ENCODE measurements at places on chromosomes 11 and 22.

GRCh38 chr11:61963282-61964057, 4.0 kb downstream of the FTH1 start:
- no peak for DNase-seq

- DNase-seq = no peak
Observed at GRCh38 chr11:764322-765024, 12.8 kb downstream of the GATD1 start.

DNA sequence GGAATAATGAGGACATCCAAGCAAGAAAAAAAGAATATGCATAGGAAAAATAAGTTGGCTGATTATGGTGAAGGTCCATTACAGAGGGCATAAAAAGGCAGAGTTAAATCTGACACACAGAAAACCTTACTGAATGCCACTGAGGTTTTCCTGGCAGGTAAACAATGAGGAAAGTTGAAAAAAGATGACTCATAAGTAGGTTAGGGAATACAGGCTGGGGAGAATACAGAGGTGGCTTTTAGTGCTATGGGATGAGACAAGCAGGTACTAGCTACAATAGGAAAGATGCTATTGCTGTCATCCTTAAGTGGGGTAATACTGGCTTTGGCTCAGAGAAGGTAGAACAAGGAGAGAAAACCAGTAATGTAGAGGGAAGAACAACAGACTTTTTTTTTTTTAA, 44.7 kb downstream of the CSTF3 start:
- no peak for DNase-seq

DNA sequence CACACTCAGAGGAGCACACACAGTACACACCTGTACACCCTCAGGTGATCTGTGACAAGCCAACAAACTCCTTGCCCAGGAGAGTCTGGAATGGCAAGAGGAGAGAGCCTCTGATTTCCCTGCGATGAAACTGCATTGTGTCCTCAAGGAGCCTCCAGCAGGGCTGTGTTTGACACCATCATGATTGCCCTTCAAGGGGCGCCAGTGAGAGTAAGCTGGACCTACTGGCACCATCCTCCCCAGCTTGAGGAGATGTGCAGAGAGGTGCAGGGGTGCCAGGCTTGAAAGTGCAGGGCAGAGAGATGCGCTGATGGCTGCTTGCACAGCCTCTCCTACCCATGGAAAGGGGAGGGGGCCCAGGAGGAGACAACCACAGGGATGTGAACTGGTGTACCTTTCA, 188.8 kb upstream of the CADM1 start:
- DNase-seq = no peak

GRCh38 chr11:65524741-65525545, at the start of gene SCYL1:
Gene SCYL1 (plus strand): TSS chr11:65525083. CDS start chr11:65525154, 71 bp downstream.
- DNase-seq = no peak

- DNase-seq = no peak
Observed at GRCh38 chr22:30357236-30357570, 396 bp downstream of the CCDC157 start.

GRCh38 chr11:131612533-131612932, 242.1 kb downstream of the NTM start:
- DNase-seq = no peak

DNA sequence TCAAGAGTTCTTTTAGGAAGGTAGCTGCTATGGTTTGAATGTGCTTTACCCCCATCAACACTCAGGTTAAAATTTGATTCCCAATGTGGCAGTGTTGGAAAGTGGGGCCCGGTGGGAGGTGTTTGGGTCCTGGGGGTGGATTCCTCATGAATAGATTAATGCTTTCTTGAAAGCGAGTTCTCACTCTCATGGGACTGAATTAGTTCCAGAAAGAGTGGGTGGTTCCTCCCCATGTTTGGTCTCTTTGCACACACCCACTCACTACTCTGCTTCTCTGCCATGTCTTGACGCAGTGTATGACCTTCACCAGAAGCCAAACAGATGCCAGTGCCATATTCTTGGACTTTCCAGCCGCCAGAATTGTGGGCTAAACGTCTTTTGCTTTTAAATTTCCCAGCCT, 394.4 kb downstream of the OPCML start:
- no peak for DNase-seq

GRCh38 chr22:27259433-27259832, 542.1 kb downstream of the MN1 start:
- no peak for DNase-seq

DNA sequence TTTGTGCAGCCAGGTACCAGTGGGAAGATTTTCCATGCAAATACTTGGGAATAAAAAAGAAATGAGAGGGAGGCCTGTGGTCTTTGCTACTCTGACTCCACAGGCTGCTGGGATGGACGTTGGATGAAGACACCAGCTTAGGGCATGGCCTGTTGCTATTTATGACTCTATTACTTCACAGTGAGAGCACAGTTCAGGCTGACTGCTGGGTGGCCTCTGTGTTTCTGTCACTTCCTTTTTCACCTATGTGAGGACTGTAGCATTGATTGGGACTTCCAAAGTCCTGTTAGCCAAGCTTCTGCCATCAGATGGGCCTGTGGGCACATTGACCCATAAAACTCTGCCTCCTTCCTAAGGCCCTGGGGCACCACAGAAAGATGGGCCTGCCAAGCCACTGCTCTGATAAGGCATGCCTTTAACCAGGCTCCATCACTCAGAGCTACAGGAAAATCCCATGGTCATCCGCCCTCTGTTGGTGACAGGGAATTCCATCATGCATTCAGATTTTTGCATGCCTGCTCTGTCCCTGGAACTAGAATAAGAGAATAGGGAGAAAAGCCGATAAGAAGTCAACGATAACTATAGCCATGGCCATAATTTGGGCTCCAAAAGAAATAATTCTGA, 64.6 kb downstream of the KCNJ1 start:
- DNase-seq = no peak

DNA sequence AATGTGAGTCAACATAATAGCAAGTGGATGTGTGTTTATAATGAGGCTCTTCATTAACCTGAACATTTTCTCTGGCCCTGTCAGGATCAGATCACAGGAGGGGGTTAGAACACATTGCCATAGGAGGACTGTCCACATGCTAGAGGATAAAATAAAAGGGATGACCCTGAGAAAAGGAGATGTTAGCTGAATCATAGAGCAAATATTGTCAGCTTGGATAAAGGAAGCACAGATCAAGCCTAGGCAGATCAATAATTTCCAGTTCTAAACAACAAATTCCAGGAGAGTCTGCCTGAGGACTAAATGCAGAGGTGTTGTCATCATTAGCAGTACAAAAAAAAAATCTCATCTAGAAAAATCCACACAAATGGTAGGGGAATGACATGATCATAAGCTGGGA, 337.9 kb downstream of the LRRC4C start:
- DNase-seq = no peak

DNA sequence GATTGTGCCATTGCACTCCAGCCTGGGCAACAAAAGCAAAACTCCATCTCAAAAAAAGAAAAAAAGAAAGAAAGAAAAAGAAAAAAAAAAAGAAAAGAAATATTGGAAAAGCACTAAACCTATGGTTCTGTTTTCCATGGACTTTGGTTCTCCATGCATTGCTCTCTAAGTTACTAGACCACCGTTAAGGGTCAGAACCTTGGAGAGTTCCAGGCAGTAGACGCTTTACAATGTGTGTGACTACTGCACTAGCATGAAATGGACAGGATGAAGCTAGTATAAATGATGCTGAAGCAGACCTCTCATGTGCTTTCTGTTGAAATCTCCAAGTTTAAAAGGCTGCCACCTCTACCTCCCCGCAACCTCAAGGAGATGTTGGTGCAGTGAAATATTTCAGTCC, 63.5 kb downstream of the SIK2 start:
- DNase-seq = no peak

- DNase-seq = no peak
Observed at GRCh38 chr11:70702040-70702648, 303.8 kb downstream of the CTTN start.

- DNase-seq = no peak
Observed at GRCh38 chr11:80412604-80413003, 971.8 kb upstream of the TENM4 start.

DNA sequence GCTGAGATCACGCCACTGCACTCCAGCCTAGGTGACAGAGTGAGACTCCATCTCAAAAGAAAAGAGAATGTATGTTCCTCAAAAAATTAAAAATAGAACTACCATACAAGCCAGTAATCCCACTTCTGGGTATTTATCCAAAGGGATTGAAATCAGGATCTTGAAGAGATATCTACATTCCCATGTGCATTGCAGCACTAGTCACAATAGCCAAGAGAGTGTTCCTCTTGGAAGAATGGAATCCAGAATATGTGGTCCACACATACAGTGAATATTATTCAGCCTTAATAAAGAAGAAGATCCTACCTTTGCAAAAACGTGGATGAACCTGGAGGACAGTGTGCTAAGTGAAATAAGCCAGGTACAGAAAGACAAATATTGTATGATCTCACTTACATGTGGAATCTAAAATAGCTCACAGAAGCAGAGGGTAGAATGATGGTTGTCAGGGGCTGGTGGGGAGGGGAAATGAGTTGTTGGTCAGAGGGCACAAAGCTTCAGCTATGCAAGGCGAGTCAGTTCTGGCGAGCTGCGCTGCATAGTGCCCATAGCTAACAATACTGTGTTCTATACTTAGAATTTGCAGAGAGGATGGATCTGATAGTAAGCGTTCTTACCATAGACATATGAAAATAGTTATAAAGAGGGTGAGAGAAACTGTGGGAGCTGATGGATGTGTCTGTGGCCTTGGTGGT, 32.1 kb downstream of the GRIK4 start:
- no peak for DNase-seq

- DNase-seq = no peak
Observed at GRCh38 chr22:38222797-38223119, 21.0 kb downstream of the MAFF start.

DNA sequence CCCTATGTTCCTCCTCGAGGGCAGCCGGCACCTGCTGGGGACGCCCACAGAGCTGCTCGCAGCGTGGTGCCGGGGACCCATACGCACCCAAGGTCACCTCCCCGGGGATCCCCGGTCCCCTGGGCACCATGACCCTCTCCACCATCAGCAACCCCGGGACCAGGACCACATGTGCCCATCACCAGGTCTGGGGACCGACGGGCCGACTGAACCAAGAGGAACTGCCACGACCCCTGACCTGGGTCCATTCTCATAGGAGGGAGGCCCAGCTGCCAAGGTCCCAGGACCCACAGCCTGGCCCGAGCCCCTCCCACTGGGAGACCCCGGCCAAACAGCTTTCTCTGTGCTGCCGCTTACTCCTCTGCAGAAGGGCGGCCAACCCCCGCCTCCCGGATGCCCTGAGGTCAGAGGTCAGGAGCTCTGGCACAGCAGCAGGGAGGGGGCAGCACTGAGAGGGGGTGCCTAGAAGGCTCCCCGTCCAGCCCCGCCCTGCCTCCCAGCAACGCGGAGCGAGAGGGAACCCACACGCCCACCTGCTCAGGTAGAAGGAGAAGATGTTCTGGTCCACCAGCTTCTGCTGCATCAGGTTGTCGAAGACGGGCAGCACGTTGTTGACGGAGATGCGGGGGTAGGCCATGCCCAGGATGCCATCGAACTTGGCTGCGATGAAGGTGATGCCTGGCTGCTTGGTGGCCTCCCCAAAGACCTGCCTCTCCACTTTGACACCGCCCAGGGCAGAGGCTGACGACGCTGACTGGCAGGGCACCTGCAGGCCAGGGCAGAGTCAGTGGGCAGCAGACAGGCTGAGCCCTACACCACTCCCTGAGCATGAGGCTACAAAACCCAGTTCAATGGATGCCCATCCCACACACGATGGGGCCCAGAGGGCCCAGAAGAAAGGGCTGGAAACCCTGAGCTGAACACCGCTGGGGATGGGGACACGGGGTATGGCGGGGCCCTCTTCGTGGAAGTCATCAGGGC, 6.6 kb downstream of the CTSD start:
- no peak for DNase-seq

GRCh38 chr22:47693606-47694005, 931.2 kb downstream of the TBC1D22A start:
- DNase-seq = no peak

DNA sequence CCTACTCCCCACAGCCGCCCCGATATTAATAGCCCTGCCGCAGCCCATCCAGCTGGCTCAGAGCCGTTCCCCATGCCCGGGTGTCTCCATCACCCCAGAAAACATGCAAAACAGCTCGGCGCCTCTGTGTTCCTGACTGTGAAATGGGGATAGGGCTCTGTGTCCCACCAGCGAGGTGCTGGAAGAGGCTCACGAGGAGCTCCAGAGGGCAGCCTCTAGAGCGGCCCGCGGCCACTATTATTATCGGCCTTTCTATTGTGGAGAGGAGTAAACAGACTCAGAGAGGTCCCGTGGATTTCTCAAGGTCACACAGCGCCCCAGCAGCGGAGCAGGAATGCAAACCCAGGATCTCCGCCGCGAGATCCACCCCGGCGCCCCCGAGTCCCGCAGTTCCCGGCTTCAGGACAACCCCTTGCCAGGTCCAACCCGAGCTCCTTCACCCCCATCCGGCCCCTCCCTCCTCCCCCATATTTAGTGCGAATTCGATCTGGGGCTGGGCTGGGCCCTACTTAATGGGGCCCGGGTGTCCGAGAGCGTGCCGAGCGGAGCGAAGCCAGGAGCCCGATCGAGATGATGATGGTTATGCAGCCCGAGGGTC, at the start of gene ACTN3:
ACTN3 (plus strand) TSS at position 536 of the 598 bp plus-strand sequence; CDS start at position 571, 35 bp downstream.
- no peak for DNase-seq

GRCh38 chr11:3827434-3828186, 13.1 kb downstream of the RHOG start:
- DNase-seq = no peak

GRCh38 chr11:19519912-19520641, 192.6 kb upstream of the NAV2 start:
- DNase-seq = no peak

- no peak for DNase-seq
Observed at GRCh38 chr11:74265256-74265655, 46.2 kb downstream of the P4HA3 start.

- DNase-seq = no peak
Observed at GRCh38 chr11:8721609-8722500, 39.3 kb downstream of the RPL27A start.

DNA sequence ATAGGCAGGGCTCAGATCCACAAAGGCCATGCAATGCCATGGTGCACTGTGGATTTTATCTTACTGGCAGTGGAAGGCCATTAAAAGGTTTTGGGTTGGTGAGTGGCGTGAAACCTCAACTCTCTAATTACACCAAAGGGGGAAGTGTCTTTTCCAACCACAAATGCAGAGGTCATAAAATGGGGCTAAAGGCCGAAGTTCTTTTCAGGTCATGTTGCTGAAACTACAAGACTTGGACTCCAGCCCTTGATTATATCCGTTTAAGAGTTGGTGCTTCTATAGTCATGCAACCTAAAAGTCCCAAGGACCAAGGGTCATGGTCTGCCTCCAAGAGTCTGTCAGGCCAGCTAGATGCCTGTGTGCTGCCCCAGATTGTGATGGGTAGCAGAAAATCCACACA, 434.3 kb downstream of the RAB38 start:
- DNase-seq = no peak
